ENCODE measurements at places on chromosomes 5 and 9.

GRCh38 chr9:109912082-109912582 lies 132.1 kb downstream of the PALM2AKAP2 start:
- no peak for DNase-seq

DNA sequence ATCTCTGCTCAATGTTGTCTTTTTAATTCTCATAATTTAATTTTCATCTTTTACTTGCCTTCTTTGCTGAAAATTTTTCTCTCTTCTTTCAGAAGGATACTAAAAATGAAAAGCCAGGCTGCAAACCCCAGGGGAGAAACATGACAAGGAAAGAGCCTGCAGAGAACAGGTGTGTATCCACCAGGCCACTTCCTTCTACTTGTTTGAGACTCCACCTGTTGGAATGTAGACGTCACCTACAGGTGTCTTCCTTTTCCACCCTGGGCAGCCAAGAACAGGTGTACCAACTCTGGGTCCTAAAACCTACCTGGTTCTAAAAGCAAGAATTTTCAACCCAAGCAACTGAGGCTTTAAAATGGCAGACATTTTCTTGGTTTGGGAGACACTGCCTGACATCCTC lies 166.8 kb downstream of the ATP10B start:
- DNase-seq = no peak

GRCh38 chr9:34546834-34547827 lies 24.3 kb upstream of the ENHO start:
- DNase-seq = no peak

DNA sequence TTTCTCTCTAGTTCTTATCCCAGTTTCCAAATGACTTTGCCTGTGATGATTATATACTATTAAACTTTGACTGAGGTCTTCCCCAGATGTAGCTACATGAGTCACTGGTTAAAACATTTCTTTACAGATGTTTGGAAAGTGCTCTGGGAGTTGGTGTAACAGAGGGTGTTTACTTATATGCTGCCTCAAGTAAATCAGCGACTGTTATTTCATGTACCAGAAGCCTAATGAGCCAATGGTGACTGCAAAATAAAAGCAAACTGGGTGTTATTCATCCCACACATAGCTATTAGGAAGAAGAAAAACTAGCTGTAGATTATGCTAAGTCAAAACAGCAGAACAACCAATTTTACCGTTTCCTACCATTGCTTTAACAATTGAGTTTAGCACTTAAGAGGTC lies 929.7 kb upstream of the SEMA6A start:
- no peak for DNase-seq

GRCh38 chr5:2755076-2755680 lies 3.7 kb upstream of the IRX2 start:
- DNase-seq = no peak

DNA sequence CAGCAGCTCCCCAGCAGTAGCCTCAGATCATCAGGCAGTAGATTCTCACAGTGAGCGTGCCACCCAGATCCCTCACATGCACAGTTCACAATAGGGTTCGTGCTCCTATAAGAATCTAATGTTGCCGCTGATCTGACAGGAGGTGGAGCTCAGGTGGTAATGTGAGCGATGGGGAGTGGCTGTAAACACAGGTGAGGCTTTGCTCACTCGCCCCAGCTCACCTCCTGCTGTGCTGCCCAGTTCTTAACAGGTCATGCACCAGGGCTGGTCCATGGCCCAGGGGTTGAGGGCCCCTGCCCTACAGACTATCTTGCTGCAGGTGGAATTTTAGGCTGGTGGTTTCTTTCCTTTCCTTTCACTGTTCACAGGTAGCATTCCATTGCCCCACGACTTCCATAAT lies 100.2 kb downstream of the MRPL36 start:
- DNase-seq = no peak

DNA sequence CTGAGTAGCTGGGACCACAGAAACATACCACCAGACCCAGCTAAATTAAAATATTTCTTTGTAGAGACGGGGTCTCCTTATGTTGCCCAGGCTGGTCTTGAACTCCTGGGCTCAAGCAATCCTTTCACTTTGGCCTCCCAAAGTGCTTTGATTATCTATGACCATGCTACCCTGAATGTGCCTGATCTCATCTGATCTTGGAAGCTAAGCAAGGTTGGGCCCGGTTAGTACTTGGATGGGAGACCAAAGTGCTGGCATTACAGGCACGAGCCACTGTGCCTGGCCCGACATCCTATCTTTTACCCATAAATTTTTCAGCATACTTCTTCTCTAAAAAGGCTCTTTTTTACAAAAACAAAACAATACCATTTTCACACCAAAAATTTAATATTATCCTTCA lies 137.0 kb upstream of the LRRTM2 start:
- DNase-seq = no peak

DNA sequence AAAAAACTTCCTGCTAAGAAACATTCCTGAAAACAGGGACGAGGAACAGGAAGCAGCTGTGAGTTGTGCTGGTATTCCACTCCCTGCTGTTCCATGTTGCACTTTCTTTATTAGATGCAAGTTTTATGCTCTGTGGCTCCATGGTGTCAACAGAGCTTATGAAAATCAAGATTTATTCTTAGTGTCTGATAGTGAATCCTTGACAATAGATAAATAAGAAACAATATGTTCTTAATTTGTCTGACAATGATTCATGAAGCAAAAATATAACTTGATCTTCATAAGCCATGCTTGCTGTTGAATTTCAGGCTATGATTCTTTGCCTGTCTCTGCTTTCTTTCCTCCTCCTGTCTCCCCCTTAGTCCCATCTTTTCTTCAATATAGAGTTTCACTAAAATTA lies 119.6 kb downstream of the DROSHA start:
- DNase-seq = no peak

DNA sequence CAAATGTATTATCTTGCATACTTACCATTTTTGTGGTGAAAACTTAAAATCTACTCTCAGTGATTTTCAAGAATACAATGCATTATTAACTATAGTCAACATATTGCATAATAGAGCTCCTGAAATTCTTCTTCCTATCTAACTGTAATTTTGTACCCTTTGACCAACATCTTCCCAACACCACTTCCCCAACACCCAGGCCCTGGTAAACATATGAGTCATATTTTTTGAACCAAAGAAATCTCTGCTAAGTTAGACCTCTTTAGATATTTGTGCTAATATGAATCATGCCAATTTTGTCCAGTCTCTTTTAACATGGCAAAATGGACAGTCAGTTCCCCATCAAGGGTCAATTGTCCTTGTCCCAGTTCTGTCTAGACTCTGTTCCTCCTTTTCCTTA lies 18.5 kb upstream of the RGS7BP start:
- no peak for DNase-seq

- DNase-seq = no peak
These were observed 75.6 kb downstream of the NTNG2 start for GRCh38 chr9:132237481-132237880.

GRCh38 chr9:133147412-133148198 lies 16.1 kb downstream of the GBGT1 start:
- DNase-seq = peak; percentile 29

GRCh38 chr5:76303921-76304320 lies 99.2 kb upstream of the IQGAP2 start:
- DNase-seq = no peak

- no peak for DNase-seq
These were observed 186.8 kb upstream of the SLC27A6 start for GRCh38 chr5:128778474-128778873.

DNA sequence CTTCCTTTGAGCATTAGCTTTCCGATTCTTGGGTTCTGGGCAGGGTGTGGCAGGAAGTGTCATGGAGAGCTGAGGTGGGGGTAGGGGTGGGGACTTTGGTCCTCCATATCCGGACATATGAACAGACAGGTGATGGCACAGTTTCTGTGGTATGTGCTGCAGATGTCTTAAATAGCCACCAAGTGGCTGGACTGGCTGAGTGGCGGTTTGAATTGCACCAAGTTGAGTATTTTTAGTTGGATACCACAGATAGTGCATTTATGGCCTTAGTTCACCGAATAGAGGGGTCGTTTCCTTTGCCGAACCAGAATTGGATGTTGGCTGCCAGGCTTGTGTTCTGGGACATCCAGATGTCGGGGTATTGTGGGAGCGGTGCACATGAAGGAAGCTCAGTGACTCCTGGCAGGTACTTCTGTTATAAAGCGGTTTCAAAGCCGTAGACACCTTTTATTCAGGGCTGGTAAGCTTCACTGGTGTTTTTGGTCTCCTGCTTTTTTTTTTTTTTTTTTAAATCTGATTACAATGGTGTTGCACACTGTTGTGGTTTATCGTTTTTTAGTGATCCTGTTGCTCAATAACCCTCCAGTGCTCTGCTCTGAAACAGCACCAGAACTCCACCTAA lies 15.1 kb upstream of the TNFAIP8 start:
- no peak for DNase-seq

DNA sequence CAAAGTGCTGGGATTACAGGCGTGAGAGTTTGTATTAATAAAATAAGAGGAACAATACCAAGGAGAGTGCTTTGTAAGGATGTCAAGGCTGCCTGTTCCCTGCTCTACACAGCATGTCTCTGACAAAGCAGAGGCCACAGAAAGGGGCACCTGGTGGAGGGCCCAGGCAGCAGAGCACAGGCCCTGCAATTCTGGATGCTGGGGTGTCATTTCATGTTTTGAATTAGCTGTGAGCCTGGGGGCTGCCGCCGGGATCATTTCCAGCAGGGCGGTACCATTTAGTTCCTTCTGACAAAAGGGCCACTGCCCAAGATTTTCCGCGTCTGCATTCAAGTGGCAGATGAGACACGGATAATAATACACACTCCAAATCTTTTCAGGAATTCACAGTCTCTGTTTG lies 396.9 kb downstream of the GADD45G start:
- no peak for DNase-seq

Measured in KG1 (cell line).